T follicular helper cell (primary cell): ENCODE measurements at places on chromosomes 6 and 20.

GRCh38 chr20:6140947-6141346, 18.1 kb upstream of the FERMT1 start:
- DNase-seq, result no peak

GRCh38 chr20:19968466-19969073, 48.6 kb upstream of the NAA20 start:
- no peak for DNase-seq

- no peak for DNase-seq
These were observed 36.5 kb downstream of the KCTD20 start for GRCh38 chr6:36479256-36479655.

DNA sequence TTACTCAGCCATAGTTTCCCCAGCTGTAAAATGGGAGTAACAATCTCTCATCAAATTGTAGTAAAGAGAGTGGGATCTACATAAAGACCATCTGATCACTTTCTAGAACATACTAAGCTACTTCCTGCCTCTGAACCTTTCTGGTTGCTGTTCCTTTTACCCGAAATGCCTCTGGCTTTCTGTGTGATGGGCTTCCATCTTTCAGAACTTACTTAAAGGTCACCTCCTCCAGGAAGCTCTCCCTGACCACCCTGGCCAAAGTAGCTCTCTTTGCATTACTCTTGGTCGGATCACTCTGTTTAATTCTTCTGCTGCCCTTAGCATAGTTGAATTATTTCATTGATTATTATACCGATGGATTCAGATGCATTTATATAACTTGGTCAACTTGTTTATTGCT, 171.0 kb downstream of the BMP7 start:
- no peak for DNase-seq

DNA sequence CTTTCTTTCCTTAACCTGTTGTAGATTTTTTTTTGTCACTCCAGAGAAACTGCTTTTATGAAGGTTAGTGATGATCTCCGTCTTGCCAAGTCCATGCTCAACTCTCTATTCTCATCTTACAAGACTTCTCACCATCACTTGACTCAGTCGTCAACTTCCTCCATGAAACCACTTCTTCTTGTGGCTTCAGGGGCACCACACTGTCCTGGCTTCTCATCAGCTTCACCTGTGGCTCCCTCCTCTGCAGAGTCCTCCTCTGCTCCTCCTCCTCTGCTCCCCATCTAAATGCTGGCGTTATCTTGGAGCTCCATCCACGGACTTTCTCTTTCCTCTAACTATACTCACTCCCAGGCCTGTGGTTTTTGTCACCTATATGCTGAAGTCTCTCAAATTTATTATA, 187.5 kb downstream of the BACH2 start:
- no peak for DNase-seq

GRCh38 chr6:92150553-92150952, 1268.8 kb downstream of the EPHA7 start:
- DNase-seq, result no peak

GRCh38 chr6:40387871-40388264, 199.3 kb downstream of the LRFN2 start:
- no peak for DNase-seq

DNA sequence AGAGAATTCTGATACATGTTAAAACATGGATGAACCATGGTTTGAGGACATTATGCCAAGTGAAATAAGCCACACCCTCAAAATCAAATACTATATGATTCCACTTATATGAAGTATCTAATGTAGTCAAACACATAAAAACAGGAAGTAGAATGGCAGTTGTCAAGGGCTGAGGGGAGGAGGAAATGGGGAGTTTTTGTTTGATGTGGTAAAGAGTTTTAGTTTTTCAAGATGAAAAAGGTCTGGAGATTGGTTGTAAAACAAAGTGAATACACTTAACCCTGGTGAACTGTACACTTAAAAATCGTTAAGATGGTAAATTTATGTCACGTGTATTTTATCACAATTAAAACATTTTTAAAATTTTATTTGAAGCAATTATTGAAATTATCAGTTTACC, 127.4 kb upstream of the GRIK2 start:
- no peak for DNase-seq

DNA sequence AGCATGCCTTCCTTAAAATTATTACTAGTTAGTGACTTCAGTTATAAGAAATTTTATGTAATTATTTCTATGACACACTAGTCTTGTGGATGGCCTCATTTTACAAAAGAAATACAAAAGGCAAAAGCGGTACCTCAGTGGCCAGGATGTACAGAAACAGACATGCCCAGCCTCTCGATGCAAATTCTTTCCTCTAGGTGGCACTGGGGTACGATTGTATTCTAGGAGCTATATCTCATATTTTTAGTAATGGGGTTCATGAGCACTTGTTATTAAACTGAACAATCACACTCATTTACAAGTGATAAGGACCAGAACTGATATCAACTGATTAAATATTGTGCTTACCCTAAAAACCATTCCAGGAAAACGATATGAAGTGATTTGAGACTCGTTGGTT, 59.8 kb downstream of the SOD2 start:
- DNase-seq, result no peak

DNA sequence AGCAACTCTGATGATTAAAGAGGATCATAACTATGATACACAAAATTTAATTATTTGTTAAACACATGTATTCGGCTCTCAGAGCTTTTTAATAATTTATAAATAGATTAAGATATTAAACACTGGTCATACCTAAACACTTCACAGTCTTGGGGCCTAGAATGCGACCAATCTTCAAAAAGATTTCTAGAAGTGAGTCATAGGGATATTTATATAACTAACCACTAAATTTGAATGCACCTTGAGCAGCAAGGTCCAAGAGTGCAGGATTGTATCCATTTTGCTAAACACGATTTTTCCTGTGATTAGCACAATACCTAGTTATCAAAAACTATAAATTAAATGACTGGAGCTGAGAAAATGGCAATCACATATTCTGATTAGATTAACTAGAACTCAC, 709.3 kb downstream of the EPHA7 start:
- DNase-seq, result no peak

- no peak for DNase-seq
These were observed 374.8 kb upstream of the EPHA7 start for GRCh38 chr6:93794166-93794565.

DNA sequence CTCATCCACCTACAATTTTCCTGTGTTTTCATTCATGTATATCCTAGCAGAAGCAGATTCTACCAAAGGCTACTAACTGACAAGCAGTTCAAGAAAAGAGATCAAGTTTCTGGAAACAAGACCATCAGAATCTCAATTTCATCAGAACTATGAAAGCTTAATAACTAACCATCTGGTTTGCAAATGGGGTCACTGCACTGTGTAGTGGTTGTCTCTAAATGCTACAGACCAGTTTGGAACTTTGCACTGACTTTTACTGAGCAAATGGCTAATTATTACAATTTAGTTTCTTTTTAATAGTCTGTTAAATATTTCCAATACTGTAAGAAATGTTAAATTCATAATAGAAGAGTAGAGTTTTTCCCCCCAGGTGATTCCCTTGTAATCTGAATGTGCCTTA, 64.5 kb downstream of the REPS1 start:
- no peak for DNase-seq

GRCh38 chr6:25297039-25297441, 17.9 kb downstream of the CARMIL1 start:
- DNase-seq, result no peak

DNA sequence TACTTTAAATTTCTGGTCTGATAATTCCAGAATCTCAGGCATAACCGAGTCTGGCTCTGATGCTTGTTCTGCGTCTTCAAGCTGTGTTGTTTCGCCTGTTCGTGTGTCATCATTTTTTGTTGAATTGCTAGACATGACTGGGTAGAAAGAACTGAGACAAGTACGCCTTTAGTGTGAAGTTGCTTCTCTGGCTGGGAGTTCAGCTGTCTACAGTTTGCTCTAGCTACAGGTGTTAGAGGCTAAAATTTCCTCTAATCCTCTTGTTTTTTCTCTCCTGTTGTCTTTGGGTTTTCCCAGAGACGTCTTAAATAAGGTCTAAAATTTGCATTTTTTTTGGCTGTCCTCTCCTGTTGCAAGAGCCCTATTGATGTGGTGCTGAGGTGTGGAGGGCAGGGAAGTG, 100.3 kb downstream of the FAM50B start:
- DNase-seq, result no peak

DNA sequence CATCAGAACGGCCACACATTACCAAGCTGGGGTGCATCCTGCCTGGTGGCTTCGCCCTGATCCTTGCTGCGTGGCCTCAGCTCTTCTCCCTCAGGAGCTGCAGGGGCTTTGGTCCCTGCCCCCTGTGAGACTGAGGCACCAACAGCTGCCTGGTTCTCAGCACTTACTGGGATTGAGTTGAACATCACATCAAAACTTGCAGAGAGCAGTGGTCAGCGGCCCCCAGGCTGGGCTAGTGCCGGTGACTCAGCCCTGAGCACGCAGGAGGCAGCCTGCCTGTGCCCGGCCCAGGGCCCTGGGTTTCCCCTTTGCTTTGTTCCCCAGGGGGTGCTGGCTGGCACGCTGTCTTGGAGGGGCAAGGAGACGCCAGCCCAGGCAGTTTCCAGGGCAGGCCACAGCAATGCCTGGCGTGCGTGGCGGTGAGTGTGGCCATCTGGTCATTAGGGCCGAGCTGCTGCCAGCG, 63.3 kb downstream of the DLL1 start:
- DNase-seq, result no peak

DNA sequence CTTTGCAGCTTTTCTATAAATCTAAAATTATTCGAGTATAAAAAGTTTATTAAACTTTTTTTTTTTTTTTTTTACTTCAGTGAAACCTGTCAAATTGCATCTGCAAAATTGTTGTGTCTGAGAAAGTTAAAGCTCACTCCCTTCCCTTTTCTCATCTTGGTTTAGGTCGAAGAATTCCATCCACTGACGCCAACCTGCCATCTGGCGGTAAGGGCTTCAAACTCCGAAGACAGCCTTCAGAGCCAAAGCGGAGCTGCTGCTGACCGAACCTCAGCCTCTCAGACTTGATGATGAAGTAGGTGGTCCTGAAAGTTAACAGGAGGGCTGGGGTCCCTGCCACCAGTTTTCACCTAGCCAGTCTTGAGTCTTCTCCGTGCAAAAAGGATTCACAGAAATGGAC, 29.6 kb upstream of the VAPB start:
- DNase-seq, result no peak

DNA sequence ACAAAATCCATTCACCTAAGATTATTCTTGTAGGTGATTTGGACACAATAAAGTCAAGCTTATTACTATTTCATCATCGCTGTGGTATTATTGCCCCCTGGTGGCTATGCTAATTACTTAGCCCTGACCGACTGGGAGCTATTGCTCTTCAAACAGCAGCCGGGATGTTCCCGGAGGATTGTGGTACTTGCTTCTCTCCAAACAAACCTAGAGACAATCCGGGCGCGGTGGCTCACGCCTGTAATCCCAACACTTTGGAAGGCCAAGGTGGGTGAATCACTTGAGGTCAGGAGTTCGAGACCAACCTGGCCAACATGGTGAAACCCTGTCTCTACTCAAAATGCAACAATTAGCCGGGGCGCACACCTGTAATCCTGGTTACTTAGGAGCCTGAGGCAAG, 15.4 kb upstream of the STMND1 start:
- no peak for DNase-seq

GRCh38 chr6:127300411-127300810, 33.7 kb downstream of the RNF146 start:
- DNase-seq, result no peak

DNA sequence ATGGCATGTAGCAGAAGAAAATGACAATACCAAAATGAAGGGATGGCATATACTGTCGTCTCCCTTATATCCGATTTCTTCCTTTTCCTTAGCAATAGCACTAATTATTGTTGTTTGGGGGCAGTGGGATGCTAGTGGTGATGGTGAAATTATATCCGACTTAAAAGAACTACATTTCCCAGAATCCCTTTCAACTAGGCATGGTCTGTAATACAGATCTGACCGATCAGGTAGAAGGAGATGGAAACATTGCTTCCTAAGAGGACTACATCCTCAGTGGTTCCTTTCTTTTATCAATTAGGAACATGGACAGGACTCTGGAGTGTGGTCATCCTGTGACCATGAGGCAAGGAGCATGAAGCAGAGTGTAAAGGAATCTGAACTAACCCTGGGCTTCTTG, 532.6 kb downstream of the CBLN4 start:
- DNase-seq, result no peak

- DNase-seq, result no peak
These were observed 353.4 kb downstream of the EPM2A start for GRCh38 chr6:145381941-145382340.

GRCh38 chr6:143880412-143880811, 16.1 kb downstream of the ZC2HC1B start:
- DNase-seq, result no peak

GRCh38 chr6:169161572-169162167, 92.0 kb downstream of the THBS2 start:
- no peak for DNase-seq

- DNase-seq, result no peak
These were observed 445.2 kb upstream of the ID4 start for GRCh38 chr6:19391926-19392325.
